Hematopoietic multipotent progenitor cell treated with erythropoietin and hydrocortisone succinate and interleukin-3 and kit ligand, for 6 days (in vitro differentiated cells): ENCODE measurements at places on chromosomes 6 and 20.

GRCh38 chr20:10291568-10292248, 73.1 kb downstream of the SNAP25 start:
- no peak for DNase-seq

DNA sequence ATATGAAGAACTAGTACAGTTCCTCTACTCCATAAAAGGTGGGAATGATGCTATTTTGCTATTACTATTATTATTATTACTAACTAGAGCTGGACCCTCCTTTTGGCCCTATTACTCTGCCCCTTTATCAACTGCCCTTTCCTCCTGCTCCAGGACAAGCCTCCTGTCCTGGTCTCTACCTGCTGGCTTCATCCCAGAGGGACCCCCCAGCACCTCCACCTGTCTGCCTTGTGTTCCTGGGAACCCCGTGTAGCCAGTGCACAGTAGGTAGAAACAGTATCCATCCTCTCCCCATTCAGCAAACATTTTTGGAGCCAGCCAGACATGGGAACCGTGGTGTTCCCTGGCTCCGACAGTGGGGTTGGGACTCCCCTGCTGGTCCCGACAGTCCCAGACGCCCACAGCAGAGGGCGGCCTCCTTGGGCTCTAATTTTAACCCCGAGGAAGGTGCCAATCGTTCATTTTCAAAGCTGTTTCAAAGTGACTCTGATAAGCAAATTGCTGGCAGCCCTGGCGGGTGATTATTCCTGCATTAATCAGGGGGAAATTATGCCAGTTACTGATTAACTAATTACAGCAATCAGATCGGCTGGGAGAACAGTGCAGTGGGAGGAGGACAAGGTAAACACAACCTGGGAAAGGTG, 44.2 kb upstream of the MDGA1 start:
- DNase-seq, result peak; percentile 71

GRCh38 chr6:82013561-82014530, 233.7 kb downstream of the IBTK start:
- no peak for DNase-seq

- DNase-seq, result no peak
Measured at GRCh38 chr20:59783641-59784010, 149.8 kb downstream of the SYCP2 start.

DNA sequence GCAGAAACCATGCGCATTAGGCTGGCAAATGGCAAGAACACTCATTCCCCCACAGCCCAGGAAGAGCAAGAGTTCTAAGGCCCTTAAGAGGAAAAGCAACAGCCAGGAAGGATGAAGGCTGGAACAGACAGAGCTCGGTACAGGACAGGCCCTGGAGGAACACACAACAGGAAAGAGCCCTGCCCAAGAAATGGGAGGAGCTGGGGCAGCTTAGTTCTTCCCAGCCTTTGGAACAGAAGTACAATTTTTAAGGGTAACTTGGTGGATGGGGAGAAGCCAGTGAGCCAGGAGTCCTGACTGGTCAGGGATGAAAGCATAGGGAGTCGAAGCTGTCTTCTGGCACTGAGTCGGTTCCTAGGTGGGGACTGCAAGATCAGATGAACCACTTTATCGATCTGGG, 32.4 kb downstream of the OR2B2 start:
- DNase-seq, result peak; percentile 53

DNA sequence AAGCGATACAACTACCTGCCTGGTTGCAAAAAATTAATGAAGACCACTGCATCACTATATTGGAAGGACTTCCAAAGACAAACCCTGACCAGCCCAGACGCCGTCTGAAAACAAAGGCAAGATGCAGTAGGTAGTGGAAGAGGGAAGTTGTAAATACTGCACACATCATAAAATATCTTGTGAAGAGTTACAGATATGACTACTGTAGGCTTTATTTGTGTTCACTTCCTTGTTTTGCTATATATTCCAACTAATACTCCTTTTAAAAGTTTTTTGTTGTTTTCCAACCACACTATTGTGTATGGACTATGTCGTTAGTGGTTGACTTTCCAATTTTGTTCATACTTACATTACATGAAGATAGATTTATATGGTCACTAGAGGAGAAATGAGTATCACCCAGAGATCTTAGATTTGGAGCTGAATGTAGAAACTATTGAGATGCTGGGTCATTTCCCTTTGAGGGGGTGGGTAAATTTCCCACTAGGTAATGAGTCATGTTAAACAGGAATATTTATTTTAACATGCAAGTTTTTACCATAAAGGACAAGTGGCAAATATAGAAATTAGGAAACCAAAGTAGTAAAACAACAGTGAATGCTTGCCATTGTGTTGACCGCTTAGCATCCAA, 16.6 kb upstream of the TXLNB start:
- no peak for DNase-seq

DNA sequence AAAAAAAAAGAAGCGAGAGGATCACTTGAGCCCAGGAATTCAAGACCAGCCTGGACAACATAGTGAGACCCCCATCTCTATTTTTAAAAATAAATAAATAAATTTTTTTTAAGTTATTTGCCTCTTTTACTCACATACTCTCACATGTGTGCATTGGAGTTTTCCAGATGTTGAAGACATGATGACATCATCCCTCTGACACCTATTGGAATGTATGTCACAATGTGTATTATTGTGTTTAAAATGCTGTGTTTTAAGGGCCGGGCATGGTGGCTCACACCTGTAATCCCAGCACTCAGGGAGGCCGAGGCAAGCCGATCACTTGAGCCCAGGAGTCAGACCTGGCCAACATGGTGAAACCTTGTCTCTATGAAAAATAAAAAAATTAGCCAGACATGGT, 17.8 kb upstream of the BTN1A1 start:
- no peak for DNase-seq

GRCh38 chr6:167136376-167136775, 13.5 kb downstream of the CCR6 start:
- DNase-seq, result no peak

GRCh38 chr6:54737247-54737646, 109.3 kb upstream of the FAM83B start:
- peak; percentile 26 for DNase-seq

DNA sequence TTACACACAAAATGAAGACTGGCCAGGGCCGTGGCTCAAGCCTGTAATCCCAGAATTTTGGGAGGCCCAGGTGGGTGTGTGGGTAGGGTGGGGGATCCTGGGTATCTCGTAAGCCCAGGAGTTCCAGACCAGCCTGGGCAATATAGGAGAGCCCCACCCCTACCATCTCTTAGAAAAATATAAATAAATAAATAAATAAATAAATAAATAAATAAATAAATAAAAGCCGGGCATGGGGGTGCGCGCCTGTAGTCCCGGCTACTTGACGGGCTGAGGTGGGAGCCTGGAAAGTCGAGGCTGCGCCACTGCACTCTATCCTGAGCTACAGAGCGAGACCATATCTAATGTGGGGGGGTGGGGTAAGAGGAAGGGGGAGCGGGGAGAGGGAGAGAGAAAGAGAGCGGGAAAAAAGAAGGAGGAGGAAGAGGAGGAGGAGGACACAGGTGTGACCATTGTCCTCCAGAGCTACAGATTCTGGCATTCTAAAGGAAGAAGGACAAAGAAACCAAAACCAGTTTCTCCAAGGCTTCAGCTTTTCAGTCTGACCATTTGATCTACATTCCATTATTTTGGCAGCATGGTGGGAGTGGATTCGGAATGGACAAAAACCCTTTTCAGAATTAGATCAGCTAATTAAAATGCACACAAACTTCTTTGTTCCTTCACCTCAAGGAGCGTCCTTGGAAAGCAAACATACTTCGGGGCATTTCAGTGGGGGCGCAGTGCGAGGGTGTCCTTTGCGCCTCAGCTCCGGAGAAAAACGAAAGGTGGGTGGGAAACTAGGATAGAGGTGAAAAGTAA, 577 bp upstream of the C6orf141 start:
- no peak for DNase-seq
